ENCODE measurements at places on chromosomes 12 and 14. TPM values are rescaled to one million over a fixed set of nuclear protein-coding genes. Genes with fewer than 3 reads are reported as not detected.
A peak's percentile ranks its signal among the peaks of the same experiment; 100 is the strongest.

DNA sequence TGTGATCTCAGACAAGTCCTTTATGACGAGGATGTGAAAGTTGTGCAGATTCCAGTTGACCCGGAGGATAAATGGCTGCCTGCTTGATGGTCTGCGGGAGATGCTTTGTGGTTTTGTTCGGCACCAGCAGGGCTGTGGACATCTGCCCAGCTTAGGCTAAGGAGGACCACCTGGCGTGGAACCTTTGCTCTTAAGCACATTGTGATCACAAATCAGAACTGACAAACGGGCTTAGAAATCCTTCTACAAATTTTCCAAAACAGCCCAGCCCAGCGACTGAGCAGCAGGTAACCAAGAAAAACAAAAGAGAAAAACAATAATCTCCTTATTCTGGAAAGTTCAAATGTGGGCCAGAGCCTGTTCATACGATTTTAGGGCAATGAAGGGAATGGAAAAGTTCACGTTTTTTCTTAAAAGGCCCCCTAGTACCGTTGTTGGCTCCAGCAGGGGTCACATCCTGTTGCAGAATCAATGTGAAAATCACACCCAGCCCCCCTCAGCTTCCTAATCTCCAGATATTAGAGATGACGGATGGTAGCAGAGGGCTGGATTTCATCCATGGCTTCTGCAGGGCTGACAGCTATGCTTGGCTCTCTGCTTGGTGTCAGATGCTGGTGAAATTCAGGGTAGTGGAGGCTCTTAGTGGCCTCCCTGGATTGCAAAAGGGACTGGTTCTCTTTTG, 81.1 kb upstream of the RFLNA start:
- peaks cover 10% of the 10 kb centered on the region for H3K4me1 ChIP-seq
- no peak for DNase-seq
- no peaks in the 10 kb centered on the region for H3K27me3 ChIP-seq
- no peak overlapping the region for H3K27ac ChIP-seq
- no peak overlapping the region for H3K4me3 ChIP-seq
- H3K36me3 ChIP-seq = no peaks in the 10 kb centered on the region

GRCh38 chr12:122999986-123000420, 19.5 kb downstream of the ARL6IP4 start:
- no peak for DNase-seq
- no peak overlapping the region for H3K4me3 ChIP-seq
- no peak overlapping the region for H3K27ac ChIP-seq
- peaks cover 6% of the 10 kb centered on the region for H3K36me3 ChIP-seq
- no peaks in the 10 kb centered on the region for H3K27me3 ChIP-seq
- no peaks in the 10 kb centered on the region for H3K4me1 ChIP-seq

Gene AP1G2
- total RNA-seq = 128 TPM

GRCh38 chr12:109795023-109795422, 38.2 kb downstream of the TRPV4 start:
- H3K27me3 ChIP-seq = no peaks in the 10 kb centered on the region
- no peaks in the 10 kb centered on the region for H3K4me1 ChIP-seq
- no peak overlapping the region for H3K27ac ChIP-seq
- no peak for DNase-seq
- H3K36me3 ChIP-seq = no peaks in the 10 kb centered on the region

- H3K27ac ChIP-seq = peak overlapping the region; percentile 93
- peak; percentile 67 for DNase-seq
- H3K27me3 ChIP-seq = no peaks in the 10 kb centered on the region
- no peak overlapping the region for H3K4me3 ChIP-seq
- peaks cover 86% of the 10 kb centered on the region for H3K4me1 ChIP-seq
These were observed 15.9 kb downstream of the KCTD10 start for GRCh38 chr12:109461049-109461845.

GRCh38 chr14:25017562-25017961, 32.4 kb downstream of the STXBP6 start:
- DNase-seq = no peak
- H3K4me3 ChIP-seq = no peak overlapping the region
- no peaks in the 10 kb centered on the region for H3K36me3 ChIP-seq
- H3K4me1 ChIP-seq = no peaks in the 10 kb centered on the region
- no peak overlapping the region for H3K27ac ChIP-seq

Gene HECTD4
- 54.7 TPM for total RNA-seq

DNA sequence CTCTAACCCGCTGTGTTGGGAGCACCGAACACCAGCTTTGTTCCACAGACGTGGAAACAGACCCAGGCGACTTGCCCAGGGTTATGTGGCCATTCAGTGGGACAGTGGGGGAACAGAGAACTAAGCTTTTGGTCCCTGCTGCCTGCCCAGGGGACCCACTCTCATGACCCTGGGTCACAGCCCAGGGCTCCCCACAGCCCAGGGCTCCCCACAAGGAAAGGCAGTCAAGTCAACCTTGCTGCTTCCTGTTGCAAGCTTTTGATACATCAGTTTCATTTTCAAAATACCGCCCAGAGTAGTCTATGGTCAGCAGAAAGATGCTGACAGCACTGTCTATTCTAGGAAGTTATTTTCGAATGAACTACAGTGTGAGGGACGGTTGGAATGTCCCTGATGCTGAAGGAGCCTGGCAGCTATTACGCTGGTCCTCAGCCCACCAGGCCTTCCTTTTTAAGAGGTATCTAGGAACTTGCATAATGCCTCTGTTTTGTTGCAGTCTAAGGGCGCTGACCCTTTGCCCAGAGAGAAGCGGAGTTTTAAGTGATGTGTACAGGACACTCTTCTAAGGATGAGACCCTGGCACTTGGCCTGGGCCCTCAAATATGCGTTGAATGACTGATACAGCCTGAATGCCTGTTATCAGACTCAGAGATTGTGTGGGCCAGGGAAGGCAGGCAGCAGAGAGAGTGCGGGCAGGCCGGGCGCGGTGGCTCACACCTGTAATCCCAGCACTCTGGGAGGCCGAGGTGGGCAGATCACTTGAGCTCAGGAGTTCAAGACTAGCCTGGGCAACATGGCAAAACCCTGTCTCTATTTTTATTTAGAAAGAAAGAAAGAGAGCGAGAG, 12.6 kb upstream of the TTC7B start:
- H3K27ac ChIP-seq = peak overlapping the region; percentile 82
- H3K27me3 ChIP-seq = no peaks in the 10 kb centered on the region
- peaks cover 13% of the 10 kb centered on the region for H3K4me1 ChIP-seq
- peak overlapping the region; percentile 52 for H3K4me3 ChIP-seq
- DNase-seq = peak; percentile 31

DNA sequence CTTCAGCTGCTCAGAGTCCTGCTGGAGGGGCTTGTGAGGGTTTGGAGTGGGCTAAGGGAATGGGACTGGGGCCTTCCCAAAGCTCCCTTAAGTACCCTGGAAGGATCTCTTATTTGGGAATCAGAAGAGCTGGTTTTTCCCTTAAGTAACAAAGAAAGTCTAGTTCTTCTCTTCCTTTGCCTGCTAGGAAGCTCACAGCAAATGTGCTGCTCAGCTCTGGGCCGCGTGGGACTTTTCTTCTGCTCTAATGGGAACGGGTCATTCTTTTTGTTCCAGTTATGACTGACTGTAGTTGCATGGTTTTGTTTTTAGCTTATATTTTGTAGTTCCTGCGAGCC, 6.0 kb downstream of the KIF26A start:
- no peak overlapping the region for H3K27ac ChIP-seq
- H3K4me3 ChIP-seq = no peak overlapping the region
- no peak for DNase-seq

GRCh38 chr12:2649201-2650030, 145.4 kb upstream of the FKBP4 start:
- peak; percentile 35 for DNase-seq
- H3K4me1 ChIP-seq = no peaks in the 10 kb centered on the region
- peaks cover 9% of the 10 kb centered on the region for H3K27me3 ChIP-seq

DNA sequence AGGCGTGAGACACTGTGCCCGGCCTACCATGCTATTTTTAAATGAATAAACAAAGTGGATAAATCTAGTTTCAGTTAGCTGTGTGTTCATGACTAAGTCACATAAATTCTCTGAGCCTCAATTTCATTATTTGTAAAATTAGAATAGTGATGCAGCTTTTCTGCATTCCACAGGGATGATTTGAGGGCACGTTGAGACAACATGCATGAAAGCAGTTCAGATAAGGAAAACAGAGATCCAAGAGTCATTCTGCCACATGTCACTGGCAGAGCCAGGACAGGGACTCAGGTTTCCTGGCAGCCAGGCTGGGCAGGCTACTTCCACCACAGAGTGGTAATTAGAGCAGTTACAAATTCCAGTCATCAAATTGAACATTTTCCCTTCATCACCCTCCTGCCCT, 2.9 kb upstream of the PPP4R4 start:
- H3K27me3 ChIP-seq = peaks cover 18% of the 10 kb centered on the region
- no peak overlapping the region for H3K4me3 ChIP-seq
- H3K27ac ChIP-seq = no peak overlapping the region
- DNase-seq = no peak
- H3K36me3 ChIP-seq = no peaks in the 10 kb centered on the region

DNA sequence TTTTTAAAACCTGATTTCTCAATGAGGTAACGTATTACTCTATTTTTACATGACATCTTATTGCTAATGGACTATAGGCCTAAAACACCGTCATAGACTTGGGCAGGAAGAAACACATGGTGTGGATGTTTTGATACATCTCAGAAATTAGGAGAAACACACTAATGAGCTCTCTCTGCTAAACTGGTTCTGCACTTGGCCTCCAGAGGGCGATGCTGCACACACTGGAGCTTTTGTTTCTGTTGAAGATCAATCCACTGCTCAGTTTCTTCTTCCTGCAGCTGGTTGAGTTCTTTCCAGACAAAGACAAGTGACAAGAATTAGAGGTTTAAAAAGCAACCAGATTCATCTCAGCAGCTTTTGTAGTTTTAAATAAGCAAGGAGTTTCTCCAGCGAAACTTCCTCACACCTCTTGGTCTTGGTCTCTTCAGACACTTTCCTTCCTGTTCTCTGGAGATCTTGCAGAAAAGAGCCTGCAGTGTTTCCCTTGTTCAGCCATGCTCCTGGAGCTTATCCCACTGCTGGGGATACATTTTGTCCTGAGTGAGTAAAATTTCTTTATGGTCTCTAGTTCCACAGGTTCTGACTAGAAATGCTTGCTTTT, 178.5 kb upstream of the OR4E1 start:
- no peak for DNase-seq
- H3K4me3 ChIP-seq = no peak overlapping the region
- no peaks in the 10 kb centered on the region for H3K36me3 ChIP-seq
- no peaks in the 10 kb centered on the region for H3K27me3 ChIP-seq

Gene LRRC43
- not detected for total RNA-seq

GRCh38 chr14:100994756-100995330, 91.3 kb upstream of the RTL1 start:
- no peak overlapping the region for H3K4me3 ChIP-seq
- H3K36me3 ChIP-seq = no peaks in the 10 kb centered on the region
- H3K27ac ChIP-seq = no peak overlapping the region
- no peaks in the 10 kb centered on the region for H3K4me1 ChIP-seq
- no peak for DNase-seq

Gene SERPINA10
- total RNA-seq = not detected

DNA sequence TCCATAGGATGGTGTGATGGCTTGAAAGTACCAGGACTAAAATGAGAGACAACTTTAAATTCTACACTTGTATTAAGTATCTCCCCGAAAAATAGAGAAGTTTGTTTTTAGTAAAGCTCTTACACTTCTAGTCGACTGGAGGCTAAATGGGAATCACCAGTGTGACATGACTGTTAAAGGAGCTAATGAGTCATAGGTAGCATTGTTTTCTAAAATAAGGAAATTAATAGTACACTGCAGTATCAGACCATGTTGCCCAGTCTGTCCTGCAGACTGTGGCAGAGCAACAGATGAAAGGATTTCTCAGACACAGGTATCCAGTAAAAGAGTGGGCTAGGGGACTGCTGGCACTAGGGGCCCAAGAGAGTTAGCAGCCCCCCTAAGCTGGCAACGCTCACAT, 140.1 kb downstream of the TMEM117 start:
- H3K36me3 ChIP-seq = no peaks in the 10 kb centered on the region
- no peak overlapping the region for H3K4me3 ChIP-seq
- DNase-seq = no peak

DNA sequence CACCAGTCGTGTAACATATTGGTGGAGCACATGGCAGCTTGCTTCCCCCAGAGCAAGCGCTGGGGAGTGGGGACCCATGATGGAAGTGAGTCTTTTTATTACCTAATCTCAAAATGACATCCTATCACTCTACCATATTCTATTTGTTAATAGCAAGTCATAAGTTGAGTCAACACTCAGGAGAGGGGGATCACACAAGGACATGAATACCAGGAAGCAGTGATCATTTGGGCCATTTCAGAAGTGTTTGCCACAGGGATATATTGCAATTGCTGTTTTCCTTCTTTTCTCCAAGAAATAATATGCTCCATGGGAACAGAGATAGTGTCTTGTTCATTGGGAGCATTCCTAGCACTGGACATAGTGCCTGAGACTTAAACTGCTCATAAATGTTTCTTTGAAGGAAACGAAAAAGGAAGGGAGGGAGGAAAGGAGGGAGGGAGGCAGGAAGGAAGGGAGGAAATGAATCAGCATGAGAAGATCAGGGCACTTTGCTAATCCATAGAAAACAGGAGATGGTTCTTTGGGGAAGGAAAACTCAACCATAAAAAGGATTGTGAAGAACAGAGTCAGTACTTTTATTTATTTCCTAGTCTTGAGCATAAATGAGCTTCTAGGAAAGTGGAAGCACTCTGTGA, 39.2 kb upstream of the EEA1 start:
- no peaks in the 10 kb centered on the region for H3K27me3 ChIP-seq
- H3K4me1 ChIP-seq = peaks cover 19% of the 10 kb centered on the region
- no peak for DNase-seq

Gene CIROP
- total RNA-seq = not detected

Data from upper lobe of right lung (tissue), 1 donor.